B cell (primary cell): ENCODE measurements at places on chromosomes 11 and 22.

DNA sequence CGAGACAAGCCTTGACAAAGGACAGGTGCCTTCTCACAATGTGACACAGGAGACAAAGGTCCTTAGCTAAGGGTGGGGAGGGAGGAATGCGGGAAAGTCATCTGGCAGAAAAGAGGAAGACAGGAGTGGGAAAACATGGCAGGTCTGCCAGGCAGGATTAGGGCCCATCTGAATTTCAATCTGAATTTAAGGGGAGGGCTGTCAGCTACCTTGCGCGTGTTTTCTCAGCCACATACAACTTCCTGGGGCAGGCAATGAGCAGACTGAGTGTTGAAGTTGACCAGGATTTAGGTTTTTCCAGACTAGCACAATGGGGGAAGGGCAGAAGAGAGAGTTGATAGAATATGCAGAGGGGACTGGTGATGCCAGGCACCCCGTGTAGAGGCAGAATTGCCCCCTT lies 66.7 kb upstream of the LARGE1 start:
- DNase-seq: no peak

- DNase-seq: no peak
Observed at GRCh38 chr22:28464127-28464526, 215.5 kb downstream of the TTC28 start.

- no peak for DNase-seq
Observed at GRCh38 chr11:134905517-134905916, 493.5 kb upstream of the B3GAT1 start.

DNA sequence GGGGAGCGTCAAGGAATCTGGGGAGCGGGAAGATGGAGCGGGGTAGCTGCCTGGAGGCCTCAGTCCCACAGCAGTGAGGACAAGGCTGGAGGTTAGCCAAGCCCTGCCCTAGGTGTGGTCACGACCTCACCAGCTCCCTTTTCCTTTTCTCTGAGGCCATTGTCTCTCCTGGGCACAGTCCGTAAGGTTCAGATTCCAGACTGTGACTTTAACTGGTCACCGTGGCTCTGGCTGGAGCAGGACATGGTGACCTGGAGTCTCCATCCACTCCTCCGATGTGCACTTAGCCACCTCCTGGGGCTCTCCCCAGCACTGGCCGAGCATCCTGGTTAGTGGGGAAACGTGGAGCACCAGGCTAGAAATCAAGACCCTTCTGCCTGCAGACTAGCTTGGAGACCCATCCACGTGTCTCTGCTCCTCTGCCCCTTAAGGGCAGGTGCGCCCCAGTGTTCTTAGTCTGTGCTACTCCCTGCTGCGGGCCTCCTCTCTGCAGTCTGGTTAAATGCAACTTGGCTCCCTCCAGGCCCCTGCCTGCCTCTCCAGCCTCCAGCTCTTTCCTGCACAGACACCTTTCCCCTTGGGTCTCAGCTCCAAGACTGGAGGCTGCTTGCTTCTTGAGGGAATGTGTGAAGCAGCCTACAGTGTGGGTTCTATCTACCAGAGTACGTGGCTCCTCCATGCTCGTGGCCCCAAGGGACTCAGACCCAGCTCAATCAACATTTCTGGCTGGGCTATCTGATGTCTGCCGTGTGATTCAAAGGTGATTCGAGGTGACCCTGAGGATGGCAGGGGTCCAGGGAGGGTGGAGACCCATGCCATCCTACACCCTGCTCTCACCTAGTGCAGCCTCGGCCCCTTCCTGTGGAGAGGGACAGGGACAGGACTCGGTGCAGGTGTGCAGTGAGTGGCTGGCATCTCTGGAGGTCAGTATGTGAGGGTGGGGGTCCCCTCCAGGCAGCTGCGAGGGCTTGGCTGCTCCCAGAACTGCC lies 5.2 kb downstream of the SLC25A1 start:
- no peak for DNase-seq

DNA sequence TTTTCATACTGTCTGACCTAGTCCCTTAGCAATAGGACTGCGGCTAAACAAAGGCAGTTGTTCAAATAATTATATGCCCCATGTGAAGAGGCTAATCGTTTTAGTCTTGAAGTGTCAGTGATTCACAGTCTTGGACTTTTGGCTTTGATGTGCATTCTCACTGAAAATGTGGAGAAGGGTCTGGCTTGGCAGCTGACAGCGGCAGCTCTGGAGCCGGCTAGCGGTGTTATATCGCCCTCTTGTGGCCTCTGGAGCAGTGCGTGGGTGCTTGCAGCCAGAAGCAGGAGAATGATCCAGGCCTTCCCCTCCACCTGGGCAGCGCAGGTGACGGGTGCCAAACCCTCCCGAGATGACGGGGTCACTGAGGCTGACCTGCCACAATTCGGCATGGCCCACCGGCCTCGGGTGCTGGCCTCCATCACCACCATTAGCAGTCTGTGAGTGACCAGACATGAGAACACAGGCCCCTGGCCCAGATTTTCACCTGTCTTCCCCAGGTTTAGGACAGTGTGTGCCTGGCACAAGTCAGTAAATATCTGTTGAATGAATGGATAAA lies 90.3 kb upstream of the PITPNB start:
- DNase-seq: peak; percentile 80

GRCh38 chr22:22940961-22941605 lies 53.5 kb downstream of the IGLL5 start:
- DNase-seq: no peak

GRCh38 chr11:129239207-129239606 lies 47.1 kb upstream of the ARHGAP32 start:
- DNase-seq: no peak

DNA sequence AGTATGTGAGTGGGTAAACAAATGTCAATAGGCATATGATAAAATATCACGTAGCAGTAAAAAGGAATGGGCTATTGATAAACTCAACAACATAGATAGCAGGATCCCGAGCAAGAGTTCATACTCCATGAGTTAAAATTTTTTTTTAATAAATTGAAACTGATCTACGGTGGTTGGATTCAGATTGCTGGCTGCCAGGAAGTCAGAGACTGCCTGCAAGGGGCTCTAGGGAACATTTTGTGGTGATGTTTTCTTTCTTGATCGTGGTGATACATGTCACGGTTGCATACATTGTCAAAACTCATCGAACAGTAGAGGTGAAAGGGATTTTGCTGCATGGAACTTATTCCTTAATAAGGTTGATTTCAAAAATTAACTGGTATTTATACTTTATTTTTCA lies 62.6 kb upstream of the WNT7B start:
- DNase-seq: no peak

DNA sequence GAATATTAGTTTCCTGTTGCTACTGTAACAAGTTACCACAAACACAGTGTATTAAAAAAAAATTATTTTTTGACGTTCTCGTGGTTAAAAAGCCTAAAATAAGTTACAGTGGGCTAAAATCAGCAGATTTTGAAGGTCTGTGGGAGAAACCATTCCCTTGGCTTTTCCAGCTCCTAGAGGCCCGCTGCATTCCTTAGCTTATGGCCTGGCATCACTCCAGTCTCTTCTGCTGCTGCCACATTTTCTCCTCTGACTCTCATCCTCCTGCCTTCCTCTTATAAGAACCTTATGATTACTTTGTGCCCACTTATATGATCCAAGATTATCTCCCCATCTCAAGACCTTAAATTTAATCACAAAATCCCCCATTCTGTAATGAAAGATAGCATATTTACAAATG lies 392.7 kb downstream of the GUCY1A2 start:
- DNase-seq: no peak

GRCh38 chr11:9459667-9460321 lies 1.0 kb upstream of the ZNF143 start:
- no peak for DNase-seq

GRCh38 chr11:61628662-61628970 lies 47.7 kb upstream of the SYT7 start:
- DNase-seq: no peak

DNA sequence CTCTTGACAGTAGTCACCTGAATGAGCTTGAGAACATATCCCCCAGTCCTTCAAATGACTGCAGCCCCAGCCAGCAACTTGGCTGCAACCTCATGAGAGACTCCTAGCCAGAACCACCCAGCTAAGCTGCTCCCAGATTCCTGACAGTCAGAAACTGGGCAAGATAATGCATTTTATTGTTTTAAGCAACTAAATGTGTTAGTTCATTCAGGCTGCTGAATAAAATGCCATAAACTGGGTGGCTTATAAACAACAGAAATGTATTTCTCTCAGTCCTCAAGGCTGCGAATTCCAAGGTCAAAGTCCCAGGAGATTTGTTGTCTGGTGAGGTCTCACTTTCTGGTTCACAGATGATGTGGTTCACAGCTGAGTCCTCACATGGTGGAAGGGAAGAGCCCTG lies 5.8 kb upstream of the PAMR1 start:
- DNase-seq: no peak

DNA sequence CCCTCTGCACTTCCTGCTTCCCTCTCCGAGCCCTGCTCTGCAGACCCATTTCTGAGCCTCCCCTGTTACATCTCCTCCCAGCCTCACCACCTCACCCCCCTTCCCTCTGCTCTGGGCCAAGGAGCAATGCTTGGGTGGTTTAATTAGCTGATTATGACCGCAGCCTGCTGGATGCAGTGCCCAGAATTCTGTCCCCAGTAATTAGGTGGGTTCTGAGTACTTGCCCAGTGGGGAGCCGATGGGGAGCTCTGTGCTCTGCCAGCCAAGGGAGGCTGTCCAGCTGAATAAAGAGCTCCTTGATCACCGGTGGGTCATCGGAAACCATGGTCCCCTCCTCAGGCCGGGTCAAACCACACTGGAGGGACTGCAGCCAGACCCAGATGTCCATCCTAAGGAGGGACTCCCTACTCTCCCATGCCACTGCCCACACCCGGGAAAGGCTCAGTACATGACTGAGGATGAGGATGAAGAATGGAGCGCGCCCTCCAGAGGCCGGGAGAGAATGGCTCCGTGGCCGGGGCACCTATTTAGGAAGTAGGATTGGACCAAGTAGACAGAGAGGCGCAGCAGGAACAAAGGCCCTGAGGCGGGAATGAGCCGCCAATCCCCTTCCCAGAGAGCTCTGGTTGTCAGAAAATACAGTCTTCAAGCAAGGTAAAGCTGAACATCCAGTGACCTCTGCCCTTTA lies 9.1 kb downstream of the ARRB1 start:
- DNase-seq: no peak

DNA sequence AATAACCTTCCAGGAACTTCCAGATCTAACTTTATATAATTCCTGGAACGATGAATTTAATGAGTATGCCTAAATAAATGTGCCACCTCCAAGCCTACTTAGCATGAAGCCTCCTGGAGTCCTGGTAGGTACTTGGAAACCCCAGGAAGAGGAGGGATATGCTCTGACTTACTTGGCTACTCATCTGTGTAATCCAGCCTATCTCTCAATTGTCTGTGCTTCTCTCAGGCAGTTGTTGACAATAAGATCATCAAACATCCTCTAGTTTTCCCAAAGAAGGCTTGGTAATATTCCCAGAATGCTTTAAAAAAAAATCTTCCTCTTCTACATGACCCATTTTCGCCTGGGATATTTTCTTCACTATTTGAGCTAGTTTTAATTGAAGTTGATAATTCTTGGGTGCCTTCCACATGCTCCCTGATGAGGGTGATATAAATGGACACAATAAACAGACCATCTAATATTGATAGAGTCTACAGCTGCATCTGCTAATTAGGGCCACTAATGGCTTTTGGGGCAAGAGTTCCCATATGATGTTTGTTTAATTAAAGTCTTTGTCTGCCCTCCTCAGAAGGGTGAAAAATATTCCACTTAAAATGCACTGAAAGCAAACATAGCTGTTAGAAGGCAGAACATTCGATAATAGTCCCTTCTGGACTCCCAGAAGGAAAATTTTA lies 75.5 kb upstream of the RAB38 start:
- no peak for DNase-seq

DNA sequence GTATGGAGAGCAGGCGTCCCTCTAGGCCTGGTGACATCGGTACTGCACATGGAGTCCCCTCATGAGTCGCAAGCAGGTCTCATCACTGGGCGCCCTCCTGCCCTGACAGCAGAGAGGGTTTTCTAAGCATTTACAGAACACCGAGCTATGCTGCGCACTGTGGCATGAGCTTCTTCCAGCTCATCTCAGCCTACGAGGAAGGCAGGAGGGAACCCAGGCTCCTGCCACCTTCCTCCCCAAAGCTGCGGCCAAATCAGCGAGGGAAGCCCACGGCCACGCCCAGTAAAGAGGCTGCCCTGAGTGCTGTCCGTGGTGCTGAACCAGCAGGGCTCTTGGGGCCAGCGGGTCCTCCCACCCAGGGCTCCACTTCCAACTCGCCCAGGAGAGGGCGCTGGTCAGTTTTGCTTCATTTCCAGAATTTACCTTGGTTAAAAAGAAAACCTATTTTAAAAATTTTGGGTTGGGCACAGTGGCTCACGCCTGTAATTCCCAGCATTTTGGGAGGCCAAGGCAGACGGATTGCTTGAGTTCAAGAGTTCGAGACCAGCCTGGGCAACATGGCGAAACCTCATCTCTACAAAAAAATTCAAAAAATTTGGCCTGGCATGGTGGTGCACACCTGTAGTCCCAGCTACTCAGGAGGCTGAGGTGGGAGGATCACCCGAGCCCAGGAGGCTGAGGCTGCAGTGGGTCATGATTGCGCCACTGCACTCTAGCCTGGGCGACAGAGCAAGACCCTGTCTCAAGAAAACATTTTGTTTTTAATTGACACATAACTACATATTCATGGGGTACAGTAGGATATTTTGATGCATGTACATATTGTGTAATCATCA lies 34.2 kb downstream of the PHF21B start:
- DNase-seq: peak; percentile 35
